Activated CD8-positive, alpha-beta memory T cell treated with anti-CD3 and anti-CD28 coated beads, Interleukin-2, amount 10 ng/mL, durations not matched to agents 7 days and 5 days (primary cell): ENCODE measurements at places on chromosomes 13 and 19. TPM values are rescaled to one million over a fixed set of nuclear protein-coding genes. Genes with fewer than 3 reads are reported as not detected.

DNA sequence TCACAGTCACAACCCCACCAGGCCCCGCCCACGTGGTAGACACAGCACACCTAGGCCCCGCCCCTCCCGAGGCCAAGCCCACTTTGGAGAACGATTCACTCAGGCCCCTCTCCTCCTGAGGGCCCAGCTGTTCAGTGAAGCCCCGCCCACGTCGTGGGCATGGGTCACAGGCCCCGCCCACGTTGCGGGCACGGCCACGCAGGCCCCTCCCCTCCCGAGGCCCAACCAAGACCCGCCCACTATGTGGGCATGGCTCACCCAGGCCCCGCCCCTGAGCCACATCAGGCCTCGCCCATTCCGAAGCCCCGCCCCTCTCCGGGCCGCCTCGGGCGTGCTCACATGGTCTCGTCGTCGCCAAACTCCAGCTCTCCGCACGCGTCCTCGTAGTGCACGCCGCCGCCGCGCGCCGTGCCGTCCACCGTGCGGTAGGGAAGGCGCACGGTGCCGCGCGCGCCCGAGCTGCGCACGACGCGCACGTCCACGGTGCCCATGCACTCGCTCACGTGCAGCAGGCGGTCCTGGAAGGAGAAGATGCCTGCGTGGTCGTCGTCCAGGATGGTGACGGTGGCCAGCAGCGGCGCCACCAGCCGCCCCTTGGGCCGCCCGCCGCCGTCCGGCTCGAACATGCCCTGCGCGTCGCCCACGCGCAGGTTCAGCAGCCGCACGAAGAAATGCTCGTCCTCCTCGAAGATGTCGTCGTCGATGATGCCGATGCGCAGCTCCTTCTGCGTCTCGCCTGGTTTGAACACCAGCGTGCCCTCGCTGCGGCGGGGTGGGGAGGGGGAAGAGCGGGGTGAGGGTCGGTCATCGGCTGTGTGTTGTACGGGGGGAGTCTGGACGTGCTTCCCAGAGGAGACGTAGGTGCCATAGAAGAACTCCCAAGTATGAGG lies 24.0 kb downstream of the SLC8A2 start:
- DNase-seq, result peak; percentile 76

ZNF534 gene
- not detected for total RNA-seq

DNA sequence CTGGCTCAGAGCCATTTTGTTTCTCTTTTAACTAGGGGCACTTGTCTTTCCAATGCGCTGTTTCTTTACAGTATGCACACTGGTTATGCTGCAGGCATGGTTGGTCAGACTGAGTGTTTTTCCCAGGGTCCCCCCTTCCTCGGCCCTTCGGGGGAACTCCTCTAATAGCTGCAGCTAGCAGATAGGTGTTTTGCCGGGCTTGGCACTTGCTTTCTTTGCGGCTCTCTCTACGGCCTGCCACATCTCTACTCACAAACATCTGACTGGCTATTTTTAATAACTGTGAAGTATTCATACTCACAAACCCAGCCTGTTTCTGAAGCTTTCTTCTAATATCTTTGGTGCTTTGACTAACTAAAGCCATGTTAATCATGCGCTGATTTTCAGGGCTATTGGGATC lies 89.4 kb downstream of the SLC25A15 start:
- DNase-seq, result no peak

DNA sequence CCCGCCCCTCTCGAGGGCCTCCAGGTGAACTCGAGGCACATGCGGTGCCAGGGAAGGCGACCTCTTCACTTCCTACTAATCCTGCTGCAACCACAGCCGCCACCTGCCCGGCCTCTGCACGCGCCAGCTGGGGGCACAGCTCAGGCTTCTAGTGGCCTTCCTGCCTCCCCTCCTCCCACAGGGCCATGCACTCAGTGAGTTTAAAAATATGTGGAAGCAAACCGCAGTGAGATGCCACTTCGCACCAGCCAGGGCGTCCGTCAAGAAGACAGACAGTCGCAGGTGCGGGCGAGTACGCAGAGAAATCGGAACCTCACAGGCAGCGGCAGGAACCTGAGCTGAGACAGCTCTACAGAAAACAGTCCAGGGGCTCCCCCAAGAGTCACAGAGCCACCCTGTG lies 10.4 kb downstream of the LMNB2 start:
- DNase-seq, result no peak

PLK5 gene
- not detected for total RNA-seq

MTUS2 gene
- total RNA-seq, result not detected

- no peak for DNase-seq
Measured at GRCh38 chr13:34277936-34278335, 460.0 kb downstream of the RFC3 start.

GRCh38 chr13:23411220-23411619 lies 22.3 kb downstream of the SACS start:
- DNase-seq, result no peak
